ENCODE measurements at places on chromosomes 2 and 18.

- no peaks in the 10 kb centered on the region for H3K4me1 ChIP-seq
- no peak overlapping the region for H3K4me3 ChIP-seq
- no peaks in the 10 kb centered on the region for H3K36me3 ChIP-seq
- no peak for DNase-seq
Measured at GRCh38 chr2:155266583-155266982, 568.1 kb downstream of the KCNJ3 start.

DNA sequence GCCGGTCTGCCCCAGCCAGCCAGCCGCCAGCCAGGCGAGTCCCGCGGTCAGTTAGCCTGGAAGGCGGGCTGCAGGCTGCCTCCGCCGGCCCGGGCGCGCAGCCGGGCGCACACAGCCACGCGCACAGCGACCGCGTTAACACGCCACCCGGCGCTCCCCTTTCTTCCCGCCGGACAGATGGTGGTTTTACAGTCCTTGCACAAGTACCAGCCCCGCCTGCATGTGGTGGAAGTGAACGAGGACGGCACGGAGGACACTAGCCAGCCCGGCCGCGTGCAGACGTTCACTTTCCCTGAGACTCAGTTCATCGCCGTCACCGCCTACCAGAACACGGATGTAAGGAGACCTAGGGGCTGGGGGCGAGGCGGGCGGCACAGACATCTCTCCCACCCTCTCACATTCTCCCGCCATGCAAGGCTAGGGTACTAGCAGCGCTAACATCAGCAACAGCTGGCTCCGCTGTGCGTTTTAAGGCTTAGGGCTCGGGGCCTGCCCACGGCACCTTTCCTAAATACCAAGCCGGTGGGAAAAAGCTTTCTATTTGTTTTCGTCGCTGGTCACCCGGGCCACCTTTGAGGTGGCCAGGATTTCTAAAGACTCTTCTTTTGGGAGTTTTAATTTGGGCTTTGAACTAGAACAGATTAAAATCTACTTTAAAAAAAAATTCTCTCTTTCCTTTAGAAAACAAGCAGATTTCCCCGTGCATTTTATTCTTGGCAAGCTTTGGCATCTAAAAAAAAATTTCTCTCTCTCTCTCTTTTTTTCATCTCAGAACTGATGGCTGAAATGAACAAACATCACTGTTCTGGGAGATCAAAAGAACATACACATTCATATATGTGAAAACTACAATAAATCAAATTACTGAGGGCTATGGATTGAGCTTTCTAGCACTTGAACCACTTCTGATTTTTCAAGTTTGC, 2.9 kb downstream of the TBR1 start:
- H3K4me3 ChIP-seq: peak overlapping the region; percentile 22
- DNase-seq: no peak
- no peak overlapping the region for H3K27ac ChIP-seq
- peaks cover 100% of the 10 kb centered on the region for H3K27me3 ChIP-seq

- no peak overlapping the region for H3K27ac ChIP-seq
- H3K4me1 ChIP-seq: no peaks in the 10 kb centered on the region
- H3K36me3 ChIP-seq: no peaks in the 10 kb centered on the region
- no peak for DNase-seq
- H3K27me3 ChIP-seq: no peaks in the 10 kb centered on the region
Measured at GRCh38 chr2:46825939-46826568, 89.6 kb downstream of the MCFD2 start.

DNA sequence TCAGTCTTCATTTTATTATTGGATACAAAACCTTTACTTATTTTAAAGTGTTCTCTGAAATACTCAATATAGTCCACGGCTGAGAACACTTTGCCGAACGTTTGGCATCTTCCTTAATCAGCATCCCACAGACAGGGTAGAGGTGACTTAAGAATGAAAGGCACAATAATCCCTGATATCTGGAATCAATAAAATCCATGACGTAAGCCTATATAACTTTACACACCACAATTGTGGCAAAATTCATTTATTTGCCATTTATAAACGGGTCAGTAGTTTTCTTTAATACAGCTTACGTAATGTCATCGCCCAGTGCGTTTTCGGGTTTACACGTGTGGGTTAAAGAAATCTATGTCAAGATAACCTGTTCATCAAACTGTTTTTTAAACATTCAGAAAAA, 1.3 kb downstream of the MGAT4A start:
- H3K4me1 ChIP-seq: peaks cover 45% of the 10 kb centered on the region
- no peaks in the 10 kb centered on the region for H3K27me3 ChIP-seq
- H3K36me3 ChIP-seq: no peaks in the 10 kb centered on the region
- no peak for DNase-seq
- H3K4me3 ChIP-seq: peak overlapping the region; percentile 83

GRCh38 chr2:222336931-222337330, 38.1 kb upstream of the PAX3 start:
- no peaks in the 10 kb centered on the region for H3K36me3 ChIP-seq
- no peak for DNase-seq
- no peak overlapping the region for H3K27ac ChIP-seq
- no peaks in the 10 kb centered on the region for H3K27me3 ChIP-seq
- no peaks in the 10 kb centered on the region for H3K4me1 ChIP-seq

DNA sequence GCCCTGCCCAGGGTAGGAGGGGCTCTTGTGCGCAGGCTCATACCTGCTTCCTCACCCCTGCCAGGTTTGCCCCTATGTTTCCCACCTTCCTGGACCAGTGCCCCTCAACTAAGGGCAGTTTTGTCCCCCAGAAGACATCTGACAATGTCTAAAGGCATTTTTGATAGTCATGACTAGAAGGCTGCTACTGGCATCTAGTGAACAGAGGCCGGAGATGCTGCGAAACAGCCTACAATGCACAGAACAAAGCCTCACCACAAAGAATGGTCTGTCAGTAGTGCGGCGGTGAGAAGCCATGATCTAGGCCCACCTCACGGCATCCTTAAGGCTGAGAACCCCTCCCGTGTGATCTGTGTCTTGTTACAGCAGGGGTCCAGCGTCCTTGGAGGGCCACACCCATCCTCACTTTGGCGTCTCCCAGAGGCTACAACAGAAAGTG, 96.0 kb downstream of the TMEM17 start:
- DNase-seq: no peak
- H3K27me3 ChIP-seq: no peaks in the 10 kb centered on the region
- H3K4me3 ChIP-seq: no peak overlapping the region
- no peak overlapping the region for H3K27ac ChIP-seq
- peaks cover 34% of the 10 kb centered on the region for H3K4me1 ChIP-seq

GRCh38 chr2:131031875-131032274, 61.4 kb downstream of the FAM168B start:
- H3K27ac ChIP-seq: no peak overlapping the region
- H3K4me1 ChIP-seq: peaks cover 23% of the 10 kb centered on the region
- no peak overlapping the region for H3K4me3 ChIP-seq
- no peaks in the 10 kb centered on the region for H3K36me3 ChIP-seq
- peaks cover 10% of the 10 kb centered on the region for H3K27me3 ChIP-seq

GRCh38 chr2:170827841-170828532, 11.3 kb downstream of the GAD1 start:
- H3K4me1 ChIP-seq: peaks cover 10% of the 10 kb centered on the region
- no peak overlapping the region for H3K27ac ChIP-seq
- DNase-seq: no peak
- H3K36me3 ChIP-seq: no peaks in the 10 kb centered on the region

GRCh38 chr2:109218087-109218791, 89.2 kb downstream of the SH3RF3 start:
- peaks cover 28% of the 10 kb centered on the region for H3K4me1 ChIP-seq
- peak; percentile 41 for DNase-seq
- H3K27ac ChIP-seq: no peak overlapping the region
- no peak overlapping the region for H3K4me3 ChIP-seq

DNA sequence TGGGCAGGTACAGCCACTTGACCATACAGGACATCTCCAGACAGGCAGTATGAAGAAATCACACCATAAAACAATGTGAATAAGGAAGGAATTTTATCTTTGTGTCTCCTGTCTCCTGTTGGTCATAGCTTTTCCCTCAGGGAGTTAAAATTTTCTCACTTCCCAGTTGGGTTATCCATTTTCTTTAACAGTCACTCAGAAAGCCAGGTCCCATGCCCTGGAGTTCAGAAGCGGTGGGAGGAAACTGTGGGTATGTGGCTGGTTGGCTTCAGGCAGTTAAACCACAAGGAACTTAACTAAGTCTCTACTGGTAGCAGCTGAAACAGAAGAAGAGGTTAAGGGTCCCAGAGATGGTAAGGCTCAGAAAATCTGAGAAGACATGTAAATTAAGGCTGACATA, 6.5 kb upstream of the SMAD2 start:
- H3K27me3 ChIP-seq: no peaks in the 10 kb centered on the region
- no peak for DNase-seq
- peaks cover under 1% of the 10 kb centered on the region for H3K4me1 ChIP-seq
- no peaks in the 10 kb centered on the region for H3K36me3 ChIP-seq

Measured in suprapubic skin (tissue), 4 donors.